Stimulated activated CD8-positive, alpha-beta memory T cell treated with anti-CD3 and anti-CD28 coated beads, Interleukin-12 subunit alpha, Interleukin-12 subunit beta, amount 100 ng/mL, for 1 hour (primary cell): ENCODE measurements at places on chromosomes 4 and X.
A peak's percentile ranks its signal among the peaks of the same experiment; 100 is the strongest.

DNA sequence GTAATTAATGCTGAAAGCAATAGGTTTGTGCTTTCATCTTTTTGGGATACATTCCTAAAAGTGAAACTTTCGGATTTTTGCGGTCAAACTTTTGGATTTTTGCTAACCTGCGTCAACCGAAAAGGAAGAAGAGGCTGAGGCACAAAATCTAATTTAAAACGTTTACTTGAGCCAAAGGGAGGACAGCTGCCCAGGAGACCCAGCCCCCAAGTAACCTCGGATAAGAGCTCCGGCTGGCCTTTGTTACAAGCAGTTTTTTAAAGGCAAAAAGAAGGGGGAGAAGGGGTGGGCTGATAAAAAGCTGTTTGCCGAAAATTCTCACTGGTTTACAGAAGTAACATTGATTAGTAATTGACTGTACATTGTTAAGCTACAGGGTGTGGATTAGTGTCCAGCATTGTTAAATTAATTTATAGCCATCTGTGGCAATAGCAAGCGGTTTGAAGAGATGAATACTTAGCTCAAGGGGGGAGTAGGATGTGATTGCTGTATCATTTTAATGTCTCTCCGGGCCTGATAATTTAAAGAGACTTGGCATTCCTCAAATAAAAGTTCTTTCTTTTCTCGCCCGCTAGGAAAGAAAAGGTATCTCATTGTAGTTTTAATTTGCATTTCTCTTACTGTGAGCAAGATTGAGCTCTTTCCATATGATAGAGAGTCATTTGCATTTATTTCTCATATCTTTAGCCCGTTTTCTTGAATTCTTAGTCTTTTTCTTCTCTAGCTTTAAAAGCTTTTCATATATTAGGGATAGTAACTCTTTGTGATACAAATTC is 59.1 kb upstream of the USP9X start:
- no peak for DNase-seq

DNA sequence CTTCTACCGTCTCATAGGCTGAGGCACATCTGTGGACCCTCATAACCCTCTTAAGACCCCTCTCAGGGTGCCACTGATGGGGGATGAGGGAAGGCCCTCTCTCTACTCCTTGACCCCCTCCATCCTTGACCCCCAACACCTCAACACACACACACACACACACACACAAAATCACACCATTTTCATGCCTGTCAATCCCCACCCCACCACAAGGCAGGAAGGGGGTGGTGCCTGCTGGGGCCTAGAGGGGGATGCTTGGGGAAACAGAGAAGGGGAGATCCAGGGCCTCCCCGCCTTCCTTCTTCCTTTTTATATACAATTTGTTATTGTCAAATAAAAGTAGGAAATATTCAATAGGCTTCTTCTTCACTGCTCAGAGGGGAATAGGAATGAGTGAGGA is 1.2 kb upstream of the EBP start:
- no peak for DNase-seq

GRCh38 chrX:39896951-39897740 is 200.6 kb downstream of the BCOR start:
- no peak for DNase-seq

- no peak for DNase-seq
These were observed 119.7 kb downstream of the CHRDL1 start for GRCh38 chrX:110675886-110676285.

- DNase-seq: no peak
These were observed 75.2 kb downstream of the INTS12 start for GRCh38 chr4:105633241-105633640.

GRCh38 chr4:97507587-97508245 is 635.6 kb downstream of the STPG2 start:
- DNase-seq: no peak

- no peak for DNase-seq
These were observed 265.9 kb upstream of the GK2 start for GRCh38 chr4:79673898-79674297.

- no peak for DNase-seq
These were observed 351.6 kb downstream of the GPM6A start for GRCh38 chr4:175460414-175460813.

DNA sequence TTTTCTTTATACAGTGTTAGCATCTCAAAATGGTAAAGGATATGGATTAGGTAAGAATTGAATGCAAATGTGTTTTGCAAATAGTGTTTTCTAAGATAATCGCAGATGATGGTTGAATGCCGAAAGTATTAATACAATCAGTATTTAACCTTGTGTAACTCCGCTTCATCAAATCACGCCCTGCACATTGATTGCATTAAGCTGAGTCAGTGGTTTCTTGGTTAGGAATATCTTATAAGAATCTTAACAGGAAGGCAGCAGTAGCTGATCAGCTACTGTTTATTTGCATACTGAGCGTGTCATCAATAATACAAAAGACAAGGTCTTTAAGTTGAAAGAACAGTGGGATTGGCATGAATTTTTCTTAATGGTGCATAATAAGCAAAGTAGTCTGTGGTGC is 545.4 kb downstream of the RPA4 start:
- DNase-seq: no peak

DNA sequence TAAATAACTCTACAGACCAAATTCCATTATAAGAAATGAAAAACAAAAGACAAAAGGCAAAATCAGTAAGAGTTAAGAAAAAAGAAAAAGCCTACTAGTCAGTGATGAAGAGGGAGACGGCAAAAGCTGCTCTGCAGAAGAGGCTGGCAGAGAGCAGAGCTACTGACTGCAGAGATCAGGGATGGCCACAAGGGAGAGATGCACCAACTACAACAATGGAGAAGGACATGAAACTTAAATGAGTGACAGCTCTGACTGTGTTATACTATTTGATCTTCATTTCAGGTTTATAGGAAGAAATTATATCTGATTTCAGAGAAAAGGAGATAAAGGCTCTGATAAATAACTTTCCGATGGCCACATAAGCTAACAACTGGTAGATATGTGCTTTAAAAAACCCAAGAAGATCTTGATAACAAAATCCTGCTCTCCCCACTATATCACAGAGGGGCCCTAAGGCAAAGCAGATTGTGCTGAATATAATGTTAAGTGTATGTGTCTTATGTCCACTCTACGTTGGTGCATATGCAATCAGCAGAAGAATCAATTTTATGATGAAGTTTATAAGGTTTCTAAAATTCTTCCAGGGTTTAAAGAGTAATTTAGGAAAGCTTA is 58.4 kb upstream of the COX18 start:
- DNase-seq: no peak

DNA sequence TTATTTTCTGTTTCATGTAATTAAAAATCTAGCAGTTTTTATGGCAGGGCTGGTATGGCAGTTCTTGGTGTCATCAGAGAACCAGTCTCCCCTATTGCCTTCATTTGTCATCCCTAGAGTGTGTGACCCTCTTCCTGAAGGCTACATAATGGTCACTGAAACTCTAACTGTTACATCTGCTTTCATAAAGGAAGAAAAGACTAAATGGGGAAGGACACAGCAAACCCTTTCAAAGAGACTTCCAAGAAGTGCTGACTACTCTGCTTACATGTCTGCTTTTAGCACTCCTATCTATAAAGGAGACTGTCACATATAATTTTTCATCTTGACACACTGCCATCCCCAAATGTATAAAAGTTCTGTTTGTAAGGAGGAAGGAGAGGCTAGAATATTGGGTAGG is 105.9 kb upstream of the DIAPH2 start:
- DNase-seq: no peak

GRCh38 chrX:97619499-97619898 is 735.8 kb downstream of the RPA4 start:
- DNase-seq: no peak

- no peak for DNase-seq
These were observed 44.5 kb downstream of the STARD8 start for GRCh38 chrX:68691921-68692320.

DNA sequence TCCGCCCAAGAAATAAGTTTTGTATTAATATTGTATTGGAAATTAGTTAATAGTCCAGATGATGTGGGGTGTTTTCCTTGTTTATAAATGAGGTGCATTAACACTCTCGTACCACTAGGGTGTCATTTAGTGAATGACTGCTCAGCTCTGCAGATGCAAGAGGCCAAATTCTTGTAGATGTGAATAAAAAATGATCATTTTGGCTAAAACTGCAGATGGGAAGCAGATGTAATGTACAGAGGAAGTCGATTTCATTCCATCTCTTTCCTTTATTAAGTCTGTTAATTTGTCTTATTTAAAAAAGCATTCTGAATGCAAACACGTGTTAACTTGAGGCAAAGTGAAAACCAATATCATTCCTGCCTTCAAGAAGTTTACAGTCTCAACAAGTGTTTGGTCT is 108.1 kb downstream of the DHX15 start:
- no peak for DNase-seq

- no peak for DNase-seq
These were observed 60.4 kb upstream of the IRF2 start for GRCh38 chr4:184534511-184535391.

DNA sequence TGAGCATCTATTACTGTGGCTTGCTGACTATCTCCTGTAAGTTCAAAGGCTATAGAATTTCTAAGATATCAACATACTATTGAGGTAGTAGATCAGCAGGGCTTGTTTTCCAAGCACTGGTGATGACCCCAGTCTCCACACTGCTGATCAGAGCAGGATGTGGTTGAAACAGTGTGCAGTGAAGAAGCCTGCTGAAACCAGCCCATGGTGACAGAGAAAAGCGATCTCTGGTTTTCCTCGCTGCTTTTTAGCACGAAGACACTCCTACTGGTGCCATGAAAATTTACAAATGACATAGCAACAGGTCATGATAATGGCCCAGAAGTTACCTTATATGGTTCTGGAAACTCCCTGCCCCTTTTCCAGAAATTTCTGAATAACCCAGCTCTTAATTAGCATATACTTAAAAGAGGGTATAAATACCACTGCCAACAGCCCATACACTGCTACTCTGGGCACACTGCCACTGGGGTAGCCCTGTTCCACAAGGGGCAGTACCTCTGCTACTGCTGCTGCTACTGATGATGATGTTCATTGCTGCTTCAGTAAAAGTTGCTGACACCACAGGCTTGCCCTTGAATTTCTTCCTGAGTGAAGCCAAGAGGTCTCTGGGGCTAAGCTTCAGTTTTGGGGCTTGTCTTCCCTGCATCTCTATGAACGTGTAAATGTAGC is 1689.5 kb upstream of the PCDH10 start:
- DNase-seq: no peak

- no peak for DNase-seq
These were observed 717.2 kb upstream of the ADGRL3 start for GRCh38 chr4:60482921-60483351.

GRCh38 chr4:3834186-3834662 is 68.0 kb downstream of the ADRA2C start:
- no peak for DNase-seq

- DNase-seq: no peak
These were observed 178.2 kb upstream of the FRMPD4 start for GRCh38 chrX:11960031-11960430.

GRCh38 chrX:71998836-71999509 is 88.3 kb downstream of the NHSL2 start:
- peak; percentile 9 for DNase-seq

DNA sequence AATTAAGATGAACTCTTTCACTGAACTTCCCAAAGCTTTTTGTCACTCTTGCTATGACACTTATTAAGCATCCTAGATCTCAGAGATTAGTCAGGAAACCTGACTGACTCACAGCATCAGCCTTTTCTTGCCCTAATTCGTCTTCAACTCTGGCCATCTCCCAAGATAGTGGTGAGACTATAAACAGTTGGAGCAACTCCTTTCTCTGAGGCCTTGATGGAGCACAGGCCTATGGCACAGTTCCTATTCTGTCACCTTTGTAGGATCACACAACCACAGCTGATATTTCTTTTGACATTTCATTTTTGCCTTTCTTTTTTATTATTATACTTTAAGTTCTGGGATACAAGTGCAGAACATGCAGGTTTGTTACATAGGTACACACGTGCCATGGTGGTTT is 217.6 kb downstream of the PRR32 start:
- no peak for DNase-seq

DNA sequence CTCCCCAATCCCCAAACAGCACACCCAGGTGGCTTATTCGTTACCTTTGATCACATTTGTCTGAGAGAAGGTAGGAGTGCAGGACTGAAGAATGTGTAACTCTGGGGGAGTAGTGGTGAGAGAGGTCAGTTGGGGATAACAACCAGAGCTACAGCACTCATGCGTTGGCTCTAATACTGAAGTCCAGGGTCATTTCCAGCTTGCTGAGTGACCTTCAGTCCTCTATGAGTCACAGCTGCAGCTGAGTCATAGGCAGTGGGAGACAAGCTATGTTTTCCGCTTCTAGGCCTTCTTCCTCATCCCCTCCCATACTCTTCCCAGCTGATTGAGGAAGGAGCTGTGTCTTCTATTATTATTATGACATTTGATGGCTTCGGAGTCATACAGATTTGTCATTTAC is 31.6 kb upstream of the CT47C1 start:
- DNase-seq: no peak

DNA sequence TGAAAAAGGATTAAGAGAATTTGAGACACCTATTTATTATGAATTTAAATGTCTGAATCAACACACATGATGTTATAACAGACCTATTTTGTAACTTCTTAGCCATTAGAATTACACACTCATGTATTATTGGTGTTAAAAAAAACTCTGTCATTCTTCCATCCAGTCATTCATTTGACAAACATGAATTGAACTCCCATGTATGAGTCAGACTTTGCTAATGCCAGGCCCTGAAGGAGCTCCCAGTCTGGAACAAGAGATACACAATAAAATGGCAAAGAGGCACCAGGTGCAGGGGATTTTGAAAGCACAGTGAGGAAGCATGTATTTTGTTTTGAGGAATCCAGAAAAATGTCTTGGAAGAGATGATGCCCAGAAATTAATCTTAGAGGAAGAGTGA is 87.7 kb upstream of the EFHC2 start:
- DNase-seq: no peak

- no peak for DNase-seq
These were observed 942 bp upstream of the APLN start for GRCh38 chrX:129655547-129656249.

- no peak for DNase-seq
These were observed 80.8 kb upstream of the IQCM start for GRCh38 chr4:149896432-149896831.

DNA sequence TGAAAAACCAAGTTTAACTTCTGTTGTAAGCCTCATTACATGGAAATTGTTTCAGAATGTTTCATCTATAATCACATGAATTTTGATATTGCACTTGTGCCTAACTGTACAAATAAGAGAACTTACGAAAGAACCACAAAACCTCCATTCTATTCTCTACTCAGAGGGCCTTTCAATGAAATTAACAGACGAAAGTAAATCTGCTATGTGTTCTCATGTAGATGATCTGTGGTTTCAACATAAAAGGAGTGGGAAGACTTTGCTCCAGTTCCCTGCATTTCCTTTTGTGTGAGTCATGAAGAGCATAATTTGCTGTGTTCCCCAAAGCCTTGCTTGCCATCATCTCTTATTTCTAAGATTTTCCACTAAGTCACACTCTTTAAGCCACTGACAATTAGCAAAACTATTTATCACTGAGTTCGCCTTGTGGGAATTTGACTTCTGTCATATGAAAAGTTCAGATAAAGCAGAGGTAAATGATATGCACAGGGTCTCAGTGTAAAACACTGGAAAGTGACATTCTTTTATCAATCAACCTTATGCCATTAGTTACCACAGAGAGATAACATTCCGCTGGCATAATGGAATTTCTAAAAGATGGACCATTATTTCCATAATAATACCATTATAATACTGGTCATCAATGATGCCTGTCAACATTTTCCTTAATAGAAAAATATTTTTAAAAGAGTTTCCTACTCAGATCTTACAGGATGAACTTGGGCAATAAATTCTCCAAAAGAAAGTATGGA is 329.8 kb downstream of the NR3C2 start:
- DNase-seq: no peak

- no peak for DNase-seq
These were observed 4.8 kb upstream of the SYNPO2 start for GRCh38 chr4:118883861-118884260.

GRCh38 chrX:105458846-105459245 is 238.4 kb upstream of the TEX13A start:
- DNase-seq: no peak
